ENCODE measurements at places on chromosomes 5 and 9.

DNA sequence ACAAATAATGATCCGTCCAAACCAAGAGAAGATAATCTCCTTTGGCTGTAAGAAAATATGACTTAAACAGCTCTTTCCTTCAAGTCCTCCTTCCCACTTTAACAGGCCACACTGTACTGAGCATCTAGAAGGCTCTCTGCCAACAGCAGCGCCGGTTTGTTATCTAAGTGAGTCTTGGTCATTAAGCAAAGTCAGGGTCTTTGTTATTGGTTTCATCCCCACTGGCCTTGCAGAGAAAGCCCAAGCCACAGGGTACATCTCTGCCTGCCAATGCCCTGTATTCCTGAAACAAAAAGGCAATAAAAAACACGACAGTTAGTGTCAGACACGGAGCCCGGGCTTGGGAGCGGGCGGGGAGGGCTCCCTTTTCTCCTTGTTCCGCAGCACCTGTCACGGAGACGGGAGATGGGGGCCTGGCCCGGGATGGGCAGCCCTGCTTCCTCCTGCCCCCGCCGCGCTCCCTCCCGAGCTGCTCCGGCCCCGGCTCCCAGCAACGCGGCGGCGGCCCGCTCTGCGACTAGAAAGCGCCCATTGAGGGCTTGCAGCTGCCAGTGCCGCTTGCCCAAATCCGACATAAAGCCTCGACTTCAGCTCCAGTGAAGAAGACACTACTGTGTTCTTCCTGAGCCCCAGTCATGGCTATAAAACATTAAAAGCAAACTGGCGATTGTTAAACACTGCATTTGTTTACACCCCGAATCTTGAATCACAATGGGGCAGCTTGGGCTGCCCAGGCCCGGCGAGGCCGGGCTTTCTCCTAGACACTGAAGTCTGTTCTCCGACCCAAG is 28.1 kb upstream of the PIK3R1 start:
- DNase-seq: no peak

GRCh38 chr5:135876146-135876545 is 19.5 kb downstream of the IL9 start:
- DNase-seq: no peak

GRCh38 chr5:15621094-15621493 is 121.1 kb downstream of the FBXL7 start:
- no peak for DNase-seq

- DNase-seq: no peak
Measured at GRCh38 chr9:129270903-129271431, 92.9 kb upstream of the IER5L start.

DNA sequence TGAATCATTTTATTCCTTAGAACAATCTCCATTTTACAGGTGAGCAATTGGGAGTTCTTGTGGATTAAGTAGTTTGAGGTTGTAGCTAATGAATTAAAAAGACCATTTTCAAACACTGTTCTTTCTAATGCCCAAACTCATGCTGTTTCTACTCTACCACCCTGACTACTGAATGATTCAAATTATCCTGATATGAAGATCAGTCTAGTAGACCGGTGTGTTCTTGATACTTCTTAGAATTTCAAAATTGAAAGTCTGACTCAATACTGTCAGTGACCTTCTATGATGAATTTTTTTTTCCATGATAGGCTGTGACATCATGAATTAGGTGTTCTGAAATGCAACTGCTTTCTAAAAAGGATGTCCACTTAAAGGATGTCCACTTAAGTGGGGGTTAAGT is 515.5 kb downstream of the DMAC1 start:
- DNase-seq: no peak

Data from CD8-positive, alpha-beta memory T cell (primary cell).